ENCODE measurements at places on chromosomes 1 and 21. TPM values are rescaled to one million over a fixed set of nuclear protein-coding genes. Genes with fewer than 3 reads are reported as not detected.

Gene BSND
- 0.06 TPM for total RNA-seq

Gene SOX13
- total RNA-seq = 4.1 TPM

Gene KRTAP12-2
- not detected for total RNA-seq

Gene L1TD1
- total RNA-seq = not detected

Gene IGSF3
- total RNA-seq = 2.1 TPM

Gene SLC35F3
- total RNA-seq = 0.13 TPM

Gene OLIG2
- not detected for total RNA-seq

Gene F13B
- 0.13 TPM for total RNA-seq

Gene MTARC2
- not detected for total RNA-seq

Gene ZBTB8A
- 0.26 TPM for total RNA-seq

Gene ANKRD65
- not detected for total RNA-seq

DNA sequence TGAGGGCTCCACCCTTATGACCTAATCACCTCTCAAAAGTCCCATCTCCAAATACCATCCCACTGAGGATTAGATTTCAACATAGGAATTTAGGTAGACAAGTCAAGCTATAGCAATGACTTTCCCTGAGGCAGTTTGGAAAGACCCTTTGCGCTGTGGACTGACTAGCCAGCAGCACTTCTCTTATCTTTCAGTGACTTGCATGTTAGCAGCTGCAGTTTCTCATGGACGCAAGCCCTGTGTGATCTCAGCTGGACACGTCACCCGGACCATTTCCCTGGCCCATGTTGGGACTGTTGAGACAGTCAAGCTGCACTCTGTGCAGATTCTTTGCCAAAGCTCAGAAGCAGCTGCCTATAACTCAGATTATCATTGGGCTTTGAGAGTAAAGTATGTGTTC lies 408.1 kb upstream of the USP24 start:
- ATAC-seq = no peak

DNA sequence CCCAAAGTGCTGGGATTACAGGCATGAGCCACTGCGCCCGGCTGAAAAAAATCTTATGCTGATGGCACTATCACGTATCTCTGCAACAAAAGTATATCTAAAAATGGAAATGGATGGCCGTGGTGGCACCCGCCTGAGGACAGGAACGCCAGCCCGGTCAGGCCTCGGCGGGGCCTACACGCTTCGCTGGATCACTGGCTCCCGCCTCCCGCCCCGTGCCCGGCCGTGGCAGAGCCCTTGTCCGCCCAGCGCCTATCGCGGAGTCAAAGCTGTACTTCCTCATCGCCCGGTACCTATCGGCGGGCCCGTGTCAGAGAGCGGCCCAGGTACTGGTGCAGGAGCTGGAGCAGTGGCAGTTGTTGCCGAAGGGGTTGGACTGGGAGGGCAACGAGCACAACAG lies 28.8 kb upstream of the PDPN start:
- no peak for ATAC-seq

- ATAC-seq = no peak
Observed at GRCh38 chr1:154746622-154747299, 123.3 kb downstream of the KCNN3 start.

- ATAC-seq = no peak
Observed at GRCh38 chr1:71695821-71696220, 586.5 kb downstream of the NEGR1 start.

DNA sequence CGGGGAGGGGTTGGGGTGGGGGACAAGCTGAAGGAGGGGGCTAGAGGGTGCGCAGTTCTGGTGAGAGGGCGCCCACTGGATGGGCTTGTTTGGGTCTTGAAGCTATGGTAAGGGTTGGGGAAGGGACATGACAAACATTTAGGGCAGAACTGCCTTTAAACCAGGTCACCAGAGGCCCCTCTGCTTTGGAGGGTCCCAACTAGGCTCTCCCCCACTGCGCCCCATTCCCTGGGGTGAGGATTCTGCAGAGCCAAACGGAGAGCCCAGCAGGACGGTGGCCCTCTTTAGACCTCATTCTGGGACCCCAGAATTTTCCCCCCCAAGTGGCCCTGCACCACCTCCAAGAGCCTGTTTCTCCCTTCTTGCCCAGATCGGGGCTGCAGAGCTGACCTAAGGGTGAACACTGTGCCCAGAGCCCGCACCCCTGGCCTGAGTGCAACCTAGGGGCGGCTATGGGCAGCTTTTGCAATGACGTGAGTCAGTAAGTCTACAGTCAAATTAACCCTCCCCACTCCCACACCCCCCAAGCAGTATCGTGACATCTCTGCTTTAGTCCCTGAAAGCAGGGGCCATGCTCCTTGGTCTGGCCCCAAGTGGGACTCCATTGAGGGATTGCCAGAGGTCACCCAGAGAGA lies 593.8 kb downstream of the MATN1 start:
- ATAC-seq = no peak

DNA sequence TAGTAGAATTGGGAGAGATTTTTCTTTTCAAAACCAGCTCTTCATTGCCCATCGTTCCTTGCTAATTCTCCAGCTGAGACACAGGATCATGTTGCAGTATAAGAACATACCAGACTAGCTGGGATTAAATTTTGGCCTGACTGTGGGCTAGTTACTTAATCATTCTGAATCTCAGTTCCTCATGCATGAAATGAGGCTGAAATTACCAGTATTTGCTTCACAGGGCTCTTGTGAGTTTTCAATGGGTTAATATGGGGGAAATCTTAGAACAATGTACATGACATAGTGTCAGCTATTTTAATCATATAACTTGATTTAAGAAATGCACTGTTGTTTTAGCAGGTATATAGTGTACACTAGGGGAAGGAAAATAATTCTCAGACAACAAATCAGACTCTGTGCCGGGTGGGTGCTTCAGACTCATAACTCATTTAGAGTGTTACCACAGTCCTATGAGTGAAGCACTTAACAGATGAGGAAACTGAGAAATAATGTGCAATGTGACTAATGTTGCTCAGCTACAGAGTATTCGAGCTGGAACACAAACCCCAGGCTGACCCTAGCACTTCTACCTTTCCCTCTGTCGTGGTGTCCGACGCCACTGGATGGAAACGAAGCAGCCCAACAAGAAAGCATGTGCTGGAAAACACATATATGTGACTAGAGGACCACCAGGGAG lies 137.6 kb upstream of the SGIP1 start:
- ATAC-seq = peak; percentile 73

GRCh38 chr1:19375631-19376400 lies 63.7 kb downstream of the SLC66A1 start:
- no peak for ATAC-seq

DNA sequence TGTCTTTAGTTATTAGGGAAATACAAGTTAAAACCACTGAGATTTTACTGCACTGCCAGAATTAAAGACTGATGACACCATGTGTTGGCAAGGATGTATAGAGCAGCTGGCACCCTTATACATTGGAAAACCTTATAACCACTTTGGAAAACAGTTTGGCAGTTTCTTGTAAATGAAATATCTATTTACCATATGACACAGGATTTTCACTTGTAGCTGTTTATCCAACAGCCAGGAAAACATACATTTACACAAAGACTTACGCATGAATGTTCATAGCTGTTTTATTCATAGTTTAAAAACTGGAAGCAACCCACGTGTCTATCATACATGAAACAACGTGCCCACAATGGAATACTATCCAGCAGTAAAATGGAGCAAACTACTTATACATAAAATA lies 45.3 kb downstream of the PRRC2C start:
- no peak for ATAC-seq

DNA sequence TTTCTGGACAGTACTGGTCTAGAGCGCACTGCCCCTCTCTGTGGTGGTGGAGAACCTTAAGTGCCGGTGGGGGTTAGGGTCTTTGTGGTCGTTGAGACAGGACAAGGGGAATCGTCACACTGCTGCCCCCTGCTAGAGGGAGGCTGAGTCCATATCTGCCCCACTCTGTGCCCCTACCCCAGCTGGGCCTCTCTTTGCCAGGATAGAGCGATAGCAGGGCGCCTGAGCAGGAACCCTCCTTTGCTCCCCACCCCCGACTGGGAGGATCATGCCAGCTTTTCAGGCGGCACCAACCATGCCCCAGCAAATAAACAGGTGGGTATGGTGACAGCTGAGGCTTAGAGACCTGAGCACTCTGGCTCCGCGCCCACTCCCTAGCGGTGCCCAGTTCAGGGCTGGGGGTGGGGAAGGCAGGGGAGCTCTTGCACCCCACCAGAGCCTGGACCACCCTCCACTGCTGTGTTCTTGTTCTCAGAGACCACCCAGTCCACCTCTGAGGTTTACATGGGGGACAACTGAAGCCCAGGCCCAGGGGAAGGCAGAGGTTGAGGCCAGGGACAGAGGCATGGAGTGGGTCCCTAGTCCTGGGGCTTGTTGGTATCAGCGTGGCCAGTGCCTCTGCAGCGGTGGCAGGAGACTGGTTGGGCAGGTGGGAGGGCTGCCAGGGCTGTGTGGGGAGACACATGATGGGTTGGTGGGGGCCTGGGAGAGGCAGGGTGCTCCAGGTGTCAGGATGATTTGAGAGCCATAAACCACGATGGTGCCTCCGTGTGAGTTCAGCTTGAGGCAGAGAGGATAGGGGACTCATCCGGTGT lies 1.6 kb downstream of the PADI2 start:
- ATAC-seq = no peak

DNA sequence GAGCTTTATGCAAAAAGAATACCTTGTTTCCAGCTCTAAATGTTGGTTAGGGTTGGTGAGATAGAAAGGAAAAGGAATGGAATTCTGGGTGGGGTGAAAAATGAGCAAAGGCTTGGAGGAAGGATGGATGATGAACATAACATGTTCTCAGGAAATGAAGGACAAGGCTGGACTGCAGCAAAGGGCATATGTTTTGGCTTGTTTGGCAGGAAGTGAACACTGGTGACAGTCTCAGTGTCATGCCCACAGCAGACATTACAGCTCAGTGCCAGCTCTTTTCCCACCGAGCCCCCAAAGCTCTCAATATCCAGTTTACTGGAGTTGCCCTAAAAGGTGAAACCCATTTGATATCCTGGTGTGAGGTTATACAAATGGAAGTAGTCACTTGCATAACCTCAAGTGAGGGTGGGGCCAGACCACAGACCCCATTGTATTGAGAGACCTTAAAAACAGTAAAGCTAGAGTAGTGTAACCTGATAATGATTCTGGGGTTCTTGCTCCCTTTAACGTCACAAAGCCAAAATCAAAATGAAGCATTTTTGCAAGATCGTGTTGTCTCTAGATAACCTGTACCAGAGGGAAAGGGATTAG lies 270.6 kb downstream of the NFIA start:
- no peak for ATAC-seq

- no peak for ATAC-seq
Observed at GRCh38 chr1:146010126-146010738, 11.3 kb downstream of the HJV start.

DNA sequence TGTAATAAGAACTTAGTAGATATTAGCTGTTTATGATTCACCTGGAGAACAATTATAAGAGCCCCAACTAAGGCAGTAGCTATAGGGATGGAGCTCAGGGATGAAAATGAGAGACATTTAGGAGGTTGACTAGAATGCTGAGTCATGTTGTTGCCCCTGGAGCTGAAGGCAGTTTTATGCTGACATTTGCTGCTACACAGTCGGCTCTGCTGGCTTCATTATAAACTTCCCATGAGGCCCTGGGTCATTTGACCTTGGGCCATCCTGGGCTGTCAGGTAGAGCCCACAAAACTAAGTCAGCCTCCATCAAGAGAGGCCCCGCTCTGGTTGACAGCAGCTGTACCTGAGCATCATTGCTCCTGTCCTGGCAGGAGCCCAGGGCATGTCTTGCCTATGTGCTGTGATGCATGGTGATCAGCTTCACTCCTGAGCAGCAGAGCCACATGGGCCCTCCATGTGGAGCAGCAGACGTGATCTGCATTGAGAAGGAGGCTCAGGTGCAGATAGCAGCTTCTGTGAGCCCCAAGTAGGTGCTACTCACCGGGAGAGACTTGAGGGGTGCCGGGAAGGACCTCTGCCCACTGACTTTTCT lies 112.4 kb downstream of the TBX19 start:
- ATAC-seq = no peak

DNA sequence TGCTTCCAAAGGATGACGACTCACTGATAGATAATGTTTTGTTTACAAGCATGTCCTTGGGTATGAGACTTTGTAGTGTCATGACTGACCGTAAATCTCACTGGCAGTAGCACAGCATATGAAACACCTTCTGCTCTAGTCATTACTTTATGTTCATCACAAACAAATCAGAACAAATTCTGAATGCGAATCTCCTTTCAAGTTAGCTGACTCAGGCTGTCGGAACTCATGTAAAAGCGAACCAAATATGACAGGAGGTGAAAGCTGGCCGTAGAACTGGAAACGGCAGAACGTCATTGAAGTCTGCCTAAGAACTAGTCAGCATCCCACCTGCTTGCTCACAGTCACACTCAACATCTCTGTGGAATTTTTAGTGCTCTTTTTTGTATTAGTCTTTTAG lies 143.9 kb downstream of the RGS7 start:
- ATAC-seq = no peak

DNA sequence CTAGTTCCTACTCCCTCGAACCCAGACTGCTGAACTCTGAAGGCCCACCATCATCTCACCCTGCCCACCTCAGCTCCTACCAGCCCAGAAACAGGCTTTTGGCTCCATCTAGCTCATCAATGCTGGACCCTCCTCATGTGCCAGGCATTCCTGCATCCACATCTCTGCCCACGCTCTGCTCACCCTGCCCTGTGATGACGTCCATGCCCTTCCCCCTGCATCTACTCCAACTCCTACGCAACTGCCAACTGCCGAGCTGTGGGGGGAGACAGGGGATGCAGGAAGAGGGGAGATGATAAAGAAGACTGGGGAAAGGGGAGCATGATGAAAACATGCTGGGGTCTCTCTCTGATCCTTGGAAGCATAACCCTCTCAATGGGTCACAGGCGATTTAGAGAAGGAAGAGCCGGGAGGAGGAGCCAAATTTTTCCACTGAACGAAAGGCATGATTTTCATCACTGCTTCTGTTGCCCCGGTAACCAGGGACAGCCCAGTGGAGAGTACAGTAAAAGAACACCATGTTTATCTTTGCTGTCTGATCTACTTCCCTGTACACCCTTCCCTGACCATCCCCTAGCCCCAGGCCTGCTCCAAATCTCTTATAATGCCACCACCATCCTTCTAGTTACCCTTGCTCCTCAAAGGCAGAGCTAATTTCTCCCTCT lies 44.3 kb downstream of the CD34 start:
- ATAC-seq = peak; percentile 41

Measured in activated T-helper 17 cell treated with anti-CD3 and anti-CD28 coated beads, Interleukin-2, amount 50 U/mL, for 72 hours (primary cell).